Mesothelial cell of epicardium (in vitro differentiated cells): ENCODE measurements at places on chromosomes 6 and 20.

DNA sequence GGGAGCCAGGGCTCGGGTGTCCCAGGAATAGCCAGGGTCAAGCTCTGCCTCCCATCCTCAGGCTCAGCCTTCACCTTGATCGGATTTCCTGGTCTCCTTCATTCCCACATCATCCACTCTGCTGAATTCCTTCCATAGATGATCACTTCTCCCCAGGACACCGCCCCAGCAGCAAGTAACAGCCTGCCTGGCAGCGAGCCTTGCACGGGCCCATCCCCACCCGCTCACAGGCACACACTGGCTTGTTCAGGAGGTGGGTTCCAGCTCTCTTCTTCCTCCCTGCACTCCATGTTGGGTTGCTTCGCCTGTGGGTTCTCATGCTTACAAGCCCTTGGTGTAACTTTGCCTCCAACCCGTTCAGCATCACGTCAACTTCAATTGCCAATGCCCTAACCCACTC is 113.0 kb upstream of the IYD start:
- DNase-seq, result no peak

DNA sequence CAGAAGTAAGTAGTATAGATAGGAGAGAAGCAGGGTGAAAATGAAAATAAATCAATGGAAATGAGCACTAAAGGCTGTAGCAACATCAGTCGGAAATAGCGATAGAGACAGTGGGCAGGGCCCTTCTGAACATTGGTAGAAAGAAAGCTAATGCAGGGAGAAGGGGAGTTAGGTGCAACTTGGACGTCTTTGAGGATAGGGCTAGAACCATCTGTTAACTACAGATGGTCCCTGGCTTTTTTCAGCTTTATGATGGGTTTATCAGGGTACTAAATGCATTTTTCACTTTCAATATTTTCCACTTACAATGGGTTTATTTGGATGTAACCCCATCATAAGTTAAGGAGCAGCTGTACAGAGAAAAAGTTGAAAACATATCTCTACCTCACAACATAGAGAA is 72.8 kb upstream of the CNR1 start:
- no peak for DNase-seq

- no peak for DNase-seq
These were observed 241.4 kb downstream of the IBTK start for GRCh38 chr6:82006027-82006738.

- no peak for DNase-seq
These were observed 46.4 kb downstream of the FOXF2 start for GRCh38 chr6:1435806-1436205.

DNA sequence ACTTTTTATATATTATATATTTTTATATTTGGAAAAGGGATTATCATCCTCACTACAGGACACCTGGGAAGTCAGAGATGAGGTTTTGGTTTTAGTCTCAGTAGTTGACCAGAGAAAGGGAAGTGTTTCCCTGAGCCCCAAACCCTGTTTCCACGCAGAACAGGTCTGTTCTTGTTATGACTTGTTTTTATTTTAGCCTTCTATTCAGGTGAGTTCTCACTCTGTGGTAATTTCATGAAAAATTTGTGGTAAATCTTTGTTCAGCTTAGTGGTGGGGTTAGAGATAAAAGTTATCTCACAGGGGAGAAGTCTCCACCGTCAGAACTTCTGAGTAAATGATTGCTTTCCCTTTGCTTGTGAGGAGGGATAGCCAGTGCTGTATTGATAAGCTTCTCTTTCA is 224.9 kb downstream of the FARS2 start:
- DNase-seq, result no peak

GRCh38 chr20:5535125-5535756 is 215.0 kb upstream of the SHLD1 start:
- DNase-seq, result no peak

GRCh38 chr6:139706912-139707311 is 332.5 kb upstream of the CITED2 start:
- DNase-seq, result no peak

- DNase-seq, result no peak
These were observed 1.1 kb upstream of the SAMD5 start for GRCh38 chr6:147507162-147508041.

DNA sequence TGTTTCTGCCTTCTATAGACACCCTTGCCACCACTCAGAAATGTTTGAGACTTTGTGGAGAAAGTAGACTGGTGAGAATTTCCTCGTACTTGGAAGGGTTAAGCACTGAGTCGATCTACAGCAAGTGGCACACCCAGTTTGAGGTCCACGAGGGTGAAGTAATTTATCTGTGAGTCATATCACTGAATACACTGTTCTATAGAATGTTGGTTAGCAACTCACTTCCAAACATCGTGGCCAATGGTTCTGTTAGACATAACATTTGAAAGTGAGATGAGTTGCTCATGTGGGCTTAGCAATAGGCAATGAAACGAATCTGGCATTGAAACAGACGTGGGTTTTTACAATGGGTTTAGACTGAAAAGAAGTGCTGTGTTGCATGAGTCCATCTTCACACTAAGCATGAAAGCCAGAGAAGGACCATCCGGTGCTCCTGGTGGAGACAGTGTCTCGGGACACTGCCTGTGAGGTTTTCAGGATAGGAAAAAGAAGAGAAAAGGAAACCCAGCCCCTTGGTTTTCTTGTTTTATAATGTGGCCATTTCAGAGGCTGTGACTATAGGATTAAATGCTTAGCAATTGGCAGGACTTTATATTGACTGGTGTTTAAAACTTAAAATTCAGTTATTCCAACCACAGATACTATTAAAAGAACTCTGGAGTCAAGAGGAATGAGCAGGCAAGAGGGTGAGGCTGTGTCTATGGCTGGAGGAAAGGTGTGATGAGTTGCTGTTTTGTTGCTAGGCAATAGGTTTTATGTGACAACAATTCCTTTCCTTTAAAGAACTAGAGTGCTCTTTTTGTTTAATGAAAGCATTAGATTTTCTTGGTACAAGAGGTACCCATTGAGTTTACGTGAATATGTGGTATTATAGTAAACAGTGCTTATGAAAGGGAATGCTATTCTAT is 31.0 kb upstream of the EZR start:
- DNase-seq, result no peak

- DNase-seq, result no peak
These were observed 68.8 kb upstream of the ZNFX1 start for GRCh38 chr20:49346682-49347081.

DNA sequence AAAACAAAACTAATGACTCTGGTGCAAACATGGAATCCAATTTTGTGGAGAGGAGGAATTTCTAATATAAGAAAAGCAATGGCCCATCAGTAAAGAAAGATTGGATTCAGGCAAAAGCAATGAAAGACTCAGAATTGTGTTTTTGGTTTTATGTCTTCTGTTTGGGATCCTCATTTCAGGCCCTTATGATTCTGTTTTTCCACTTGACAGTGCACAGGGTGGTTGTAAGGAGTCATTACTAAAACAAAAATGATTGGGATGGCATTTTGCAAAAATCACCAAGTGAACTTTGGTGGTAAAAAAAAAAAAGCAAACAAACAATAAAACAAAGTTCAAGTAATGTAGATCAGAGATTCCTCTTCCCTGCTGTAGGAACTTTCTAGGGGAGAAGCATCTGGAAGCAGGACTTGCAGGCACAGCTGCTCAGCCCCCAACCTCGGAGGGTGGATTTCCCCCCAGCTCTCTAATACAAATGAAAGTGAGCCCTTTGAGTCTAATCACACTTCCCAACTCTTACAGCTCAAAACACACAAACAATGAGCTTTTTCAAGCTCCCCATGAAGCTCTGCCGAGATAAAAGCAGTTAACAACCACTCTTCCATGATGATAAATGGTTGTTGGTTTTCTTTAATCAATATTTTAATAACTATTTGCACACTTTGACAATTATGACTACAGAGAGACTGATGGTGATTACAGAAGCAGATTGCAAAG is 177.7 kb downstream of the ZDHHC14 start:
- no peak for DNase-seq

- DNase-seq, result no peak
These were observed 63.3 kb downstream of the FAM50B start for GRCh38 chr6:3912361-3913076.

DNA sequence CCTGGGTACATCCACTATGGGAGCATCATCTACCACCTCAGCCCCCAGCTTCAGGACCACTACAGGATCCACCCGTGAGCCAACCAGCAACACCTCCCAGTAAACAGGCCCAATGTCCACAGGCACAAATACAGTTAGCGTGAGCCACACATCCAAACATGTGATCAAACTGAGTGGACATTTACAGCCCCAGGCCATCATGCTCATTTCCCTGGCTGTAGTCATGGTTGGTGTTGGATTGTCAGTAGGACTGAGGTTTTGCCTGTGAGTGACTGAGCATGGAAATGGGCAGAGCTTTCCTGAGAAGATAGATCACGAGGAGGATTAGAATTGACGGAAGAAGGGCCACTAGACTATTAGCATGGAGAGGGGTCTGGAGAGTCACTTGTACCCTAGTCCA is 10.7 kb upstream of the MUC21 start:
- no peak for DNase-seq

GRCh38 chr6:145699462-145699861 is 35.9 kb downstream of the EPM2A start:
- DNase-seq, result no peak

- DNase-seq, result no peak
These were observed 25.4 kb upstream of the FOXF2 start for GRCh38 chr6:1363729-1364572.

DNA sequence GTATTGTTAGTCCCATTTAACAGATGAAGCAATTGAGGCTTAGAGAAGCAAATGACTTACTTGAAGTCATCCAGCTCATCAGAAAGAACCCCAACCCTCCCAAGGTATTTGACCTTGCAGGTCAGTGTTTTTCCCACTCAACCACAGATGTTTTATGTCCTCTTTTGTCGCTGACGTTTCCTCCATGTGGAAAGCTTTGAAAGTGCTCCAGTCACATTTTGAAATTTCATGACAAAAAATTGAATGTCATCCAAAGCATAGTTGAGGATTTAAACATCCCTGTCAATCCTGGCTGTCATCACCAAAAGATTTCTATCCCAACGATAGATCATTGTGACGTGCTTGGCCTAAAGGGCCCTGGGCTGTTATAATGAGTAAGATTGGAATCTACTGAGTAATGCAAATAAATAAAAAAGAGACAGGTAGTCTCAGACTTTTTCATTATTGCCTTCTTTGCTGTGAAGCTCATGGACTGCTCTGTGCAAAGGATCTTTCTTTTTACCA is 102.7 kb downstream of the TSHZ2 start:
- DNase-seq, result no peak

DNA sequence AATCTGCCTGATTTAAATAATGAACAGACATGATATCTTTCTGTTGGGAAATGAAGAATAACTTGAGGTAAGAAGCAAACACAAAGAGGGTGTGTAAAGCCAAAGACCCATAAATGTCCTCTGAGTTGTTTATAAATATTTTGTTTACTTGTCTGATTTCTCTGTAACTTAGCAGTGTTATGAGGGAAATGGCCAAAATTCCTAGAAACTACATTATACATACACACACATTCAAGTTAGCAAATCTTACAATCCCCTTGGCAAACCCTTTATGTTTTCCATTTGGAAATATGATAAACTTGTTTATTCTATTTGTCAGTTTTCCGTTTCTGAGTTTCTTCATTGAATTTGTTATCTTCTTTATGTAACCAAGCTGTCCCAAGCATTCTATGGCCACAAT is 81.4 kb upstream of the TCF21 start:
- no peak for DNase-seq

GRCh38 chr6:145453376-145453775 is 281.9 kb downstream of the EPM2A start:
- DNase-seq, result no peak

DNA sequence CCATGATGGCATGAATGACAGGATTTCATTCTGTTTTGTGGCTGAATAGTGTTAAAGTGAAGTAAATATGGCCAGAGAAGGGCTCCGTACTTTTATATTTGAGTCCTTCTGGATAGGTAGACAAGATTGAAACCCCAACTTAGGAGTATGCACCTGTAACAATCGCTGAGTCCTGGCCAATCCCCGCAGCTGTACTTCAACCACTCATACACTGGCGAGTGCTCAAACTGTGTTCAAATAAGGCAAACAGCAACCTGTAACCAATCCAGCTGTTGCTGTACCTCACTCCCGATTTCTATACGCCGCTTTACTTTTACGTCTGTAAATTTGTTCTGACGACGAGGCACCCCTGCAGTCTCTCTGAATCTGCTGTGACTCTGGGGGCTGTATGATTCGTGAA is 6.7 kb downstream of the TTLL2 start:
- no peak for DNase-seq

DNA sequence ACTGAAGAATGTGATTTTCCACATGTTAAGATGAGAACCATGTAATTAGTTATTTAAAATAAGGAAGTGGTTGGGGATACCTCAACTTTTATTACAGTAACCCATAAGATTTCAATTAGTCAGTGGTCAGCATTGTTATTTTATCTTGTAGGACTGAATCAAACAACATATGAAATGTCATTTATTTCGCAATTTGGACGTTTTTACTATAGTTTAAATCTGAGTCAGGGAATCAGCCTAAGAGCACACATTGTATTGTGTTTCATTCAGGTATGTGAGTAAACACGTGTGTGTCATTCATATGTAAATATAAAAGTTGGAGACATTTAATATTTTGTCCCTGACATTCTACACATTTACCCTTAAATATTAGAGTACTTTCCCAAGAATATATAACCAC is 1418.7 kb downstream of the GRIK2 start:
- no peak for DNase-seq

GRCh38 chr6:36547646-36548400 is 544 bp upstream of the STK38 start:
- no peak for DNase-seq

DNA sequence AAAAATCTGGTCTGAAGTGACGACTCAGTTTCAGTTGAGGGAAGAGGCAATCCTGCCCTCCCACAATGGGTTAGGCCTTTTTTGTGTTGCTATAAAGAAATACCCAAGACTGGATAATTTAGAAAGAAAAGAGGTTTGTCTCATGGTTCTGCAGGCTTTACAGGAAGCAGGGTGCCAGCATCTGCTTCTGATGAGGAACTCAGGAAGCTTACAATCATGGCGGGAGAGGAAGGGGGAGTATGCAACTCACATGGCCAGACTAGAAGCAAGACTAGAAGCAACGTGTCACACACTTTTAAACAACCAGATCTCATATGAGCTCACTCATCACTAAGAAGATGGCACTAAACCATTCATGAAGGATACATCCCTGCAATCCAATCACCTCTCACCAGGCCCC is 529.3 kb downstream of the KIF16B start:
- no peak for DNase-seq

DNA sequence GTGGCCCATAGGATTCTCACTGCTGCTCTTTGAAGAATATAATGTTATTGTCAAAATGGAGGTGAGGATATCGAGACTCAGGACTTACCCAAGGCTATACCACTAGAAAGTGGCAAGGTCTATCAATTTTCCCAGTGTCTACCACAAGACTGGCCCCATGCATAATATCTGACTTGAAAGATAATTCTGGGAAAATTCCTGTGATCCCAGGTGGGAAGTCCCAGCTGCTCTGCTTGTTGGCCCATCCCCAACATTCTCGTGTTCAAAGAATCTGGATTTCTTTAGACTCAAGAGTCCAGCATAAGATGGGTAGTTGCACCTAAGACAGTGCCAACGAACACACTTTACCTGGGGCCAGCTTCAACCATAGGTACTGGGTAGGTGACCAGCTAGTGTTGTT is 120.7 kb upstream of the DTNBP1 start:
- DNase-seq, result no peak

- no peak for DNase-seq
These were observed 674.2 kb upstream of the FLRT3 start for GRCh38 chr20:15011631-15012030.

- no peak for DNase-seq
These were observed 1025.4 kb upstream of the FLRT3 start for GRCh38 chr20:15362849-15363248.

GRCh38 chr6:165605901-165606739 is 56.9 kb downstream of the PDE10A start:
- no peak for DNase-seq
